HT1080 (cell line): ENCODE measurements at places on chromosomes 6 and 20.

- DNase-seq, result peak; percentile 88
These were observed 97.2 kb upstream of the MAP7 start for GRCh38 chr6:136647363-136647852.

DNA sequence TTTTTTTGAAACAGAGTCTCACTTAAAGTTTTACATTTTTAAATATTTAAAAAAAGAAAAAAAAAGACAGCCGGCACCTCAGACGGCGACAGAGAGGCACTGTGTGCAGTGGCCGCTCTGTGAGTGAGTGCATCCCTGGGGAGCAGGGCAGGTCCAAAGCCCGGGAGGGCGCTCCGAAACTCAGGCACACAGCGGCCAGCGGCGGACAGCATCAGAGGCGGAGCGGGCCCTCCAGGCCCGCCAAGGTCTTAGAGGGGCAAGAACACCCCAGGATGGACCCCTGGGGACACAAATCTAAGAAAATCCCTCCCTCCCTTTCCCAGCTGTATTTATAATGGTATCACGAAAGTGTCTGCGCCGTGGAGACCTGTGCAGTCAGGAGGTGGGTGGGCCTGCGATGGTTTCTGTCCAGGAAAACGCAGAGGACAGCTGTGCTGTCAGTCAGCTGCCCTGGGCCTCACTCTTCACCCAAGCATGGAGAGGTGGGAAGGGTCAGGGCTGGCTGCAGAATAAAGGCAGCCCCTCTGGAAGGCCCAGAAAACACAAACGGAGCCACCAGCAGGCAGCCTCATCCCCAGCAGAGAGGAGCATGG lies 43.8 kb downstream of the TAF4 start:
- no peak for DNase-seq

DNA sequence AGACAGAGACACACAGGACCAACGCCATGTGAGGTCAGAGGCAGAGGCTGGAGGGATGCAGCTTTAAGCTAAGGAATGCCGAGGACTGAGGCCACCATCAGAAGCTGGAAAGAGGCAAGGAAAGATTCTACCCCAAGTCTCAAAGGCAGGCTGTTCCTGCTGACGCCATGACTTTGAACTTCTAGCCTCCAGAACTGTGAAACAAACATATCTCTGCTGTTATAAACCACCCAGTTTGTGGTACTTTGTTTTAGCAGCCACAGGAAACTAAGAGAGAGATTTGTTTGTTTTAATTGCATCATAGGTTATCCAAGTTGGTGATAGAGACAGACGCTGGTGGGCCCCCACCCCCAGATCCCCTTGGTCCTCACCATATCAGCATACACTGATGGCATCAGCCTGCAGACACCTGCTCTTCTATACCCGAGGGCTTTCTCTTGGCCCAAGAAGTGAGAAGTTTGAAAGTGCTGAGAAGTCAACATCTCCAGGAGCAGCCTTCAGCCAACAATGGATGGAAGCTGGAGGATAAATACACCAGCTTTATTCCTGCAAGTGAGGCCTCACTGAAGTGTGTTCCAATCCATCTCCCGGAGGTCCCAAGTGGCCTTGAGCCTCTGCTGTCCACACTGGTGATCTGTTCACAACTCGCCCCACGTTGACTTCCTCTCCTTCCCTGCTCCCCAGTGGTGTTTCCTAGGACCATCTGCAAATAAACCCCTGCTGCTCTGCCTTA lies 154.7 kb downstream of the BTBD3 start:
- no peak for DNase-seq

DNA sequence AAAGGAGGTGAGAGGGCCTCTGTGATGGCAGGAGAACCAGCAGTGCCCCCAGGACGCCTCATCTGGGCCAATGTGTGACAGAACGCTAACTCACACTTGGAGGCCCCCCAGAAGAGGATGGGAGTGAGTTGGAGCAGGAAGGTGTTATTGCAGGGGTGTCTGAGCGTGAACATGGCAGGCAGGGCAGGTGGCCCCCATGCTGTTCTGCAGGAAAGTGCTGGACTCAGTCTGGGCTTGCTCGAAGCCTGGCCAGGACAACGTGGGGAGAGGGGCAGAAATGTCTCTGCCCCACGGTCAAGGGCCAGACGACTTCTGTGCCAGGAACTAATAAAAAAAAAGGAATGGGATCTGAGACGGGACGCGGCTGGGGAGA lies 931 bp upstream of the EBF4 start:
- DNase-seq, result no peak

GRCh38 chr6:6760002-6760401 lies 171.5 kb downstream of the LY86 start:
- DNase-seq, result no peak

GRCh38 chr20:62305765-62306413 lies 3.1 kb downstream of the ADRM1 start:
- no peak for DNase-seq

- DNase-seq, result peak; percentile 25
These were observed 1226.1 kb downstream of the GRIK2 start for GRCh38 chr6:102619585-102619984.

GRCh38 chr6:109527989-109528388 lies 45.0 kb upstream of the ZBTB24 start:
- no peak for DNase-seq

- DNase-seq, result peak; percentile 29
These were observed 63.7 kb downstream of the C6orf118 start for GRCh38 chr6:165245701-165246100.

DNA sequence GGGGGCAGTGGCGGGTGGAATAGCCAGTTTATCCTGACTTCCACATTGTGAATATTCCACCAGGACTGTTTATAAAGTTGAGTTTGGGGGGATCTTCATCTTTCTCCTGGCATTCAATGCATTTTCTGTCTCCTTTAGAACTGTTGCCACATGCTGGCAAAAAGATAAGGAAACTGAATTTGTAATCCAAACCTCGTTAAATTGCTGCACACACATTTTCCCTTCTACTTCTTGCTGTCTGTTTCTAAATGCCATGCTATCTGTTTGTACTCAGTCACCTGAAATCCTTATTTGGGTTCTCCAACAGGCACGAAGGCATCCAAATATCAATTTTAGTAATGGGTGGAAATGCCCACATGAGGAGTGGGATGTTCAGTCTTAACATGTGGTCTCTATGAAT lies 180.2 kb upstream of the CCN2 start:
- DNase-seq, result no peak

- DNase-seq, result no peak
These were observed 54.9 kb downstream of the ZBTB9 start for GRCh38 chr6:33508935-33509926.

DNA sequence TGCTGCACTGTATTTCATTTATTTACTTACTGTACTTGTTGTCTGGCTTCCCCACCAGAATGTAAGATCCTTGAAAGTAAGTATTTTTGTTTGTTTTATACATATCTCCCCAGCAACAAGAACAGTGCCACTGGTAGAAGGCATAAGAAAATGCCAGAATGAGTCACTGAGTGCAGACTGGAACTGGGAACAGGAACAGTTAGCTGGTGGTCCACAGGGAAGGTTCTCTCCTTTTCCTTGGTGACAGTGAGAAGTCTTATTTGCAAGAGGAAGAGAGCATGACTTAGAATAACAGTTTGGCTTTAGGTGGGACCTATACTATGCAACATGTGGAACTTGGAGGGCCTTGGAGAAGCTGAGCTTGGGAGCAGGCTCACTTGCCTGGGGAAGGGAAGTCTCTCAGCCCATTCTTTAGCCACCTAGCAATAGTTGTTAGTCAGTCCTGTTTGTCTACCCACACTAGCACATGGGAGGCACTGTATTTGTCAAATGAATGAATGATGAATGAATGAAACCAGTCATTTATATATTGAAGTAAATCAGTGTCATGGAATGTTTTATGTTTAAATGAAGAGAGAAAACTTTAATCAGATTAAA lies 203.5 kb downstream of the KCNQ5 start:
- peak; percentile 80 for DNase-seq

DNA sequence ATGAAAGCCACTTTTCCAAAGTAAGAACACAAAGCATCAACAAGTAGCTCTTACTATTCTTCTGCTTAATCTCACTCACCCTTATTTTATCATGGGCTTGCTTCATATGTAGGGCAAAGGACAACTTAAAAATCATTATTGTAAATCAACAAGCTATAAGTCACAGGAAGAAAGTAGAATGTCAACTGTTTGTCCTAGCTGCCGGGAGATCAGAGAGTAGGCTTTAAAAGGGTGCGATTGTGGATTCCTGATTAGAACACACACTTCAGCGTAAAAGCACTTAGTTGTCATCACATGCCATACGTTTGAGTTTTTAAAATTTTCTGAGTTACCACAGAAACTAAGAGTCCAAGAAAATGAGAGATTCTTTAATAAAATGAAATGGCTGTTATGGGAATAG lies 44.4 kb upstream of the NHSL1 start:
- no peak for DNase-seq

GRCh38 chr6:82772851-82773717 lies 292.6 kb downstream of the UBE3D start:
- DNase-seq, result no peak

GRCh38 chr6:106411643-106412200 lies 51.2 kb downstream of the CRYBG1 start:
- DNase-seq, result no peak

DNA sequence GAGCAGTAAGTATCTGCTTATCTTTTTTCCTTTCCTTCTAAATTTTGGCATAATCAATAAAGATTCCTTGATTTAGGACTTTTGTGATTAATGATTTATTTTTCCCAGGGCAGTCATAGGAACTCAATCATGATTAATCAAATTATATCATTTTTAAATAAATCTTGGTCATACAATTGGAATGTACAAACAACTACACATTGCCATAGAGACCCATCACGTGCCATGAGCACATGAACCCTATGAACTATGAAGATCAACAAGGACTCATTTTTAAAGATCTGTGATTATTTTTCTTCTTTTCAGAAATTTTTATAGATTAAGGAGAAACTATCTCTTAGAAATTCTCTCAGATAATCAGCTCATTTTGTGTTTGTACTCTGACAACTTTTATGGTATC lies 622.4 kb downstream of the BCKDHB start:
- no peak for DNase-seq

GRCh38 chr6:3838992-3839867 lies 9.9 kb upstream of the FAM50B start:
- peak; percentile 50 for DNase-seq

GRCh38 chr6:155066361-155066760 lies 71.2 kb downstream of the TIAM2 start:
- no peak for DNase-seq

GRCh38 chr20:59137532-59137931 lies 26.1 kb upstream of the ZNF831 start:
- no peak for DNase-seq

- no peak for DNase-seq
These were observed 23.8 kb downstream of the UST start for GRCh38 chr6:148770408-148771211.

DNA sequence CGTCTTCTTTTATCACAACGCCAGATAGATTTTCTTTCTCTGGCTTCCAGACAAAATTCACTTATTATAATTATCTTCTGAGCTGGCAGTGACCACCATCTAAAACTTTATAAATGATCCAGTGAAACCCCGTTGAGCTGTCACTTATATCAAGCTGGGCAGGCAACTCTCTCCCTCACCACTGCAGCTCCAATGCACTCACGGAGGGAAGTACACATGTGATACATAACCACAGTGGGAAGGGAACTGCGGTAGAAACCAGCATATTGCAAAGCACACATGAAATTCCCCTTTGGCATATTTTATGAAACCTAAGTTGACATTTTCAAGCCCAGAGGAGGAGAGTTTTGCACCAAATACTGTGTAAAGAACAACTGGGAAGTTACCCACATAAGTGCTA lies 536.9 kb downstream of the HACE1 start:
- no peak for DNase-seq

- DNase-seq, result no peak
These were observed 3.9 kb downstream of the ATXN1 start for GRCh38 chr6:16757332-16757731.

DNA sequence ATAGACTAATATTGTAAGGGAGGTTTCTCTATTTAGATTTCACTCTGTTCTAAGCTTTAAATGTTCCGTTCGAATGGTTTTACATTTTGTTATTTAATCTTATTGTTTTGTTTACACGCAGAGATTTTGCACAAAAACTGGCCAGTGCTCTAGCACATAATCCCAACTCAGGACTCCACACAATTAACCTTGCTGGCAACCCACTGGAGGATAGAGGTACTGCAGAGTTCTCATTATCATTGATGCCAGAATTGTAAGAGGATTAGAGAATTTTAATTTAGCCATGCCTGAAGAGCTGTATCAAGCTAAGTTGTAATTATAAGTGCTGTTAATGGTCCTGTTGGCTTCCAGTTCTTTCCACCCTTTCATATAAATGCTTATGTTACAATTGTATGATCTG lies 179.7 kb upstream of the SCGN start:
- no peak for DNase-seq

DNA sequence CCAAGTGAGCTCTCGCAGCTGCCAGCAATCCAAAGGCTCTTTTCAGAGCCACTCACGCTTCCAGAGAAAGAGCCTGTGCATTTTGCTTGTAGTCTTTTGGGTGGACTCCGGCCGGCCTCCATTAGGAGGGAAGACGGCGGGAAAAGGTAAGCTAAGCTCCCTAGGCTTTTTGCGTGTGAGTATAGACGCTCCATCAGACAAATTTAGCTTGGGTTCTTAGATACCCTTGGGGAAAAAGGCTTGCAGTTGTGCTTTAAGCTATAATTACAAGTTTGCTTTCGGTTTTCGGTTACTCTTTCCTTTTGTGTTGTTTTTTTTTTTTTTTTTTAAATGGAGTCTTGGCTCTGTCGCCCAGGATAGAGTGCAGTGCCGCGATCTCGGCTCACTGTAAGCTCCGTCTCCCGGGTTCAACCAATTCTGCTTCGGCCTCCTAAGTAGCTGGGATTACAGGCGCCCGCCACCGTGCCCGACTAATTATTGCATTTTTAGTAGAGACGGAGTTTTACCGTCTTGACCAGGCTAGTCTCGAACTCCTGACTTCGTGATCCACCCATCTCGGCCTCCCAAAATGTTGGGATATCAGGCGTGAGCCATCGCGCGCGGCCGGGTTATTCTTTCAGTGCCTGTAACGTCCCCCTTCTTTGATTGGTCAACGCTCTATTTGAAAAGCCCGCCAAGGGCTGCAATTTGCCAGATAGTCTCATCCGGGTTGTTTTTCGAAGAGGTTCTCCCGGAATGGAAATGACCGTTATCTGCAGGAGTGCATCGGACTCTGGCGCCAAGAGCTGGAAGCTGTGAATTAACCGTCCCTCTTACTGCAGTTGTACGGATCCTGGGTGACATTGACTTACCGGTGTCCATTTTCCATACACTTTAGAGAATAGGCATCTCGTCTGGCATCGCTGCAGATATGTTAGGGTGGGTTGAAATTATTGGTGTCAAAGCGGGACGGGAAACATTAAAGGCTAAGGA lies 18.1 kb downstream of the OR2B2 start:
- DNase-seq, result peak; percentile 88

- DNase-seq, result no peak
These were observed 48.8 kb upstream of the PRND start for GRCh38 chr20:4672948-4673347.

- DNase-seq, result peak; percentile 32
These were observed 9.2 kb upstream of the PRSS16 start for GRCh38 chr6:27238010-27238983.

DNA sequence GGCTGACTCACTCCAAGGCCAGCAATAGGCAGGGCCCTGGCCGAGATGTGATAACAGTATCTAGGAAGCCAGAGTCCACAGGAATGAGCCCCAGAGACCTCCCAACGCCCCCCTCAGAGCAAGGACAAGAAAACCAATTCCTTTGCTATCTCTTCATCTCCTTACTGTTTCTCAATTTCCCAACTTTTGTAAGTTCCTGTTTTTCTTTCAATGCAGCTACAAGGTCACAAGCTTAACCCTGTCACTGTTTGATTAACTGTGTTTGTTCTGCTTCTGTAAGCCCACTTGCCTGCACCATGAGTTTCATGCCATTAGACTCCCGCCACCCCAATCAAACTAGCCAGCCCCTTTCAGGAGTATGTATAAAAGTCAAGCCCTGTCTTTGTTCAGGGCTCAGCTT lies 3.5 kb downstream of the FKBP1C start:
- no peak for DNase-seq
